ENCODE measurements at places on chromosomes 11 and 22.
A peak's percentile ranks its signal among the peaks of the same experiment; 100 is the strongest.

- no peak for DNase-seq
Observed at GRCh38 chr11:62360685-62361084, 23.4 kb downstream of the ASRGL1 start.

DNA sequence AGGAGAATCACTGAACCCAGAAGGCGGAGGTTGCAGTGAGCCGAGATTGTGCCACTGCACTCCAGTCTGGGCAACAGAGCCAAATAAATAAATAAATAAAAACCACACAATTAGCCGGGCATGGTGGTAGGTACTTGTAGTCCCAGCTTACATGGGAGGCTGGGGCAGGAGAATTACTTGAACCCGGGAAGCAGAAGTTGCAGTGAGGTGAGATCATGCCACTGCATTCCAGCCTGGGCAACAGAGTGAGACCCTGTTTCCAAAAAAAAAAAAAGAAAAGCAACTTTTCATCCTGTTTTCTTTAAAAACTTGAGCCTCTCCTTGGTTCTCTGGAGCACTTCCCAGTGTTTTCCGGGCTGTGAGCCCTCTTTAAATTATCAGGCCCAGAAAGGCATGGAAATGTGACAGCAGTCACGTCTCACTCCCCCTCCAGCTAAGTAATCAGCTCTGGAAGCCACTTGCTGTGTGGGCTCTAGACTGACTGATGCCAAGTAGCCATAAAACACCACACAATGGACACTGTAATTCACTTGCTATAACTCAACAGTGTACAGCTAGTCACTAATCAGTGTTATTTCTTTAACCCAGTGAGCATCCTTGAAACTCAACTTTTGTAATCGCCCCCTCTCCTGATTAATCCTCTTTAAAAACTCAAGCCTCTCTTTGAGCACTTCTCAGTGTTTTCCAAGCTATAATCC lies 13.0 kb upstream of the MCHR1 start:
- DNase-seq: no peak

DNA sequence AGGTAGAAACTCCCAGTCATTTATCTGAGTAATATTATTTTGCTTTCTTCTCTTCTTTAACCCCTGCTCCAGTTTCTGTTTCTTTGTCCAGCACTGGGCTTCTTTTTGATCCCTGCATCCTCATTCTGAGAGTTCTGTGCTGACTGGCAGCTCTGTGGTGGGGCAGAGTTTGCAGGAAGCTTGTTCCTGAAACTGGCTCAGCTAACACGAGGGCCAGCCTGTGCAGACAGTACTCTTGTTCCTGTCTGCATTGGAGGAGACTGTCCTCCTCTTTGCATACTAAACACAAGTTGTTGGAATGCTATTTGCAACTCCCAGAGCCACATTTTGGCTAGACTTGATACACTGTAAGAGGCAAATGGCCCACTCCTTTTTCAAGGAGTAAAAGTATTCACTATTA lies 93.1 kb upstream of the HORMAD2 start:
- no peak for DNase-seq

- DNase-seq: no peak
Observed at GRCh38 chr11:3340025-3340424, 38.9 kb downstream of the ZNF195 start.

GRCh38 chr11:11782532-11783110 lies 59.2 kb upstream of the USP47 start:
- DNase-seq: no peak

DNA sequence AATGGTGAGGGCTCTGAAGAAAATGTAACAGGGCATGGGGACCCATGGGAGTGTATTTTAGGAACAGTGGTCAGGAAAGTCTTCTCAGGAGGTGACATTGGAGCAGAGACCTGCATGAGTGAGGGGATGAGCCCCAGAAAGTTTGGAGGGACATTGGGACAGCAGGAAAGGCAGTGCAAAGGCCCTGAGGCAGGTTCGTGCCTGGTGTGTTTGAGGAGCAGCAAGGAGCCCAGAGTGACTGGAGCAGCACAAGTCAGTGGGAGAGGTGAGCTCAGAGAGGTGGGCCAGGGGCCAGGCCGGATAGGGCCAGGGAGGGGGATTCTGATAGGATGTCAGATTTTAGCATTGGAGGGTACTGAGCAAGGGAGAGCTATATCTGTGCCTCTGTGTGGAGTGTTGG lies 80.0 kb upstream of the CRYBB3 start:
- DNase-seq: no peak

DNA sequence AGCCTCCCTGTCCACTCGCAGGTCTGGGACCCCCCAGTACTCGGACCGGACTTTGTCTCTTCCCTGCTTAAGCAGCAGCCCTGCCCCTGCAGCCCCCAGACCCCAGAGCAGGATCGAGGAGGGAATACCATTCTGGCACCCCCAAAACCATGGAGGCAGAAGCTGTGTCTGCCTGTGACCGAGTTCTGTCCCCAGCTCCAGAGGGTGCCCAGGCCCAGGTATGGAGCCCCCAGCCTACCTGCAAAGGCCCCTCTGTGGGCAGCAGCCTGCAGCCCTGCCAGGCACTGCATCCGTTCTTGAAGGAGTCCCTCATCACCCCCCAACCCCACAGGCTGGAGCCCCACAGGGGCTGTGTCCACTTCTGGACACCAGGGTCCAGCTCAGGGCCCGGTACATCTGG lies 163.8 kb downstream of the BRD1 start:
- DNase-seq: no peak

- DNase-seq: no peak
Observed at GRCh38 chr22:42645938-42646568, 3.1 kb downstream of the CYB5R3 start.

DNA sequence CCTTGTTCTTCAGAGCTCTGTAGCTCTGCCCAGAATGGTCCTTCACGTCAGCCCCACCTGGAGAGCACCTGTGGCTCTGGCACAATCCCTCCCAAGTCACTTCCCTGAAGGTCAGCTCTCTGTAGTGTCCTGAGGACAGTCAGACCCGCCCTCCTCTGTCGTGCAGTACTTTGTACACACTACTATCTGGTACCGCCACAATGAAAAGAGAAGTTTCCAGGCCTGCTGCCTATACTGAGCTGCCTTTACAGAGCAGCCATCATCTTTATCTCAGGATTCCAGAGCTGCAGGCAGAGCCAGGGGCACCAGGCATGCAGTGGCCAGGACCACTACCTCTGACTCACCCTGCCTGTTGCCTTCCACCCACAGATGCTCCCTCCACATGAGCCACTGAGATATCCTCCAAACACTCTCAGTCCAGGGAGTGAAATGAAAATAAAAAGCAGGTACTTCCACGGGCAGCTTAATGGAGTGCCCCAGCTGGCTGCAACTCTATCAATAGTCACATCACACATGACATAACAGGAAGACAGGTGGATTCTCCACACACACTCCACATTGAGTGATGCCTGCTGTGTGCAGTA lies 7.3 kb downstream of the PACSIN2 start:
- DNase-seq: no peak

DNA sequence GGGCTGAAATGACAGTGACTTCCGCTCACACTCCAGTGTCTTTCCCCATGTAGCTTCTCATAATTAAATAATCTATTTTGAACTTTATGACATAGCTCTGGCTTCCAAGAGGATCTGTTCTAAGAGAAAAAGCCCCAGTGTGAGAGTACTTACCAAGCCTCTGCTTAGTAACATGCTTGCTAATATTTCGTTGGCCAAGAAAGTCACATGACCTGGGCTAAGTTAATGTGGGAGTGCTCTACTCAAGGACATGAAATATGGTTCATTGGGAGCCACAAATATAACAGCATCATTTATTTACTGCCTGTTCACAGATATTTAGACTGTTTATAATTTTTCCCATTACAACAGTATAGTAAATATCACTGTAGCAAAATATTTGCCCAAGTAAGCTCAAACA lies 42.5 kb downstream of the CCDC73 start:
- DNase-seq: no peak

GRCh38 chr11:33214767-33215166 lies 42.4 kb upstream of the HIPK3 start:
- no peak for DNase-seq

DNA sequence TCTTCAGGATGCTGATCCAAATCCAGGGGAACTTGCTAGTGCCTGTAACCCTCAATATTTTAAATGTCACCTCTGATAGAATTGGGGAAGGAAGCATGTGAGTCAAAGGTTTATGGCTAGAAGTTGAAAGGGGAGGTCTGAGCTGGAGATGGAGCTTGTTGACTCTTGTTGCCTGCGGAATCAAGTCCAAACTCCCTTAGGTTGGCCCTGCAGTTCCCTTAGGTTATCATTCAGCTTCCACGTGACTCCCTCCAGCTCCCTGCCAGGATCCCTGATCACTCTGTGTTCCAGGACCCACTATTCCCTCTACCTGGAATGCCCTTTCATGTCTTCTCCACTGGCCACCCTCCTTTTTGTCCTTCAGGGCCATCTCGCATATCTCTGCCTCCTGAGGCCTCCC lies 26.2 kb upstream of the LIPT2 start:
- no peak for DNase-seq

DNA sequence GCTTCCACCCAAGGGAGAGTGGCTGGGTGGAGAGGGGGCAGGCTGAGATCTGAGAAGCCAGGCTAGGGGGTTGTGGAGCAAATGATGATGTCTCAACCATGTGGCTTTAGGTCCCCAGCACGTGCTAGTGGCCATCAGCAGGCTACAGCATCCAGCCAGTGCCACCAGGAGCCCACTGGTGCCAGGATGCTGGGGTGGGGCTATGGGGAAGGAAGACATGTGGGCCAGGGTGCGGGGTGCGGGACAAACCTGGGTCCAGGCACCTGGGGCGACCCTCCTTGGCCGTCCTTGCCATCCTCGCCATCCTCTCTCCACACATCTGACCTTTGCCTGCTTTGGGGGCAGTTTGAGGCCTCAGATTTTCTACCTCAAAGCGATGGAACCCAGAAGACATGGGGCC lies 104.3 kb downstream of the KCNQ1 start:
- no peak for DNase-seq

DNA sequence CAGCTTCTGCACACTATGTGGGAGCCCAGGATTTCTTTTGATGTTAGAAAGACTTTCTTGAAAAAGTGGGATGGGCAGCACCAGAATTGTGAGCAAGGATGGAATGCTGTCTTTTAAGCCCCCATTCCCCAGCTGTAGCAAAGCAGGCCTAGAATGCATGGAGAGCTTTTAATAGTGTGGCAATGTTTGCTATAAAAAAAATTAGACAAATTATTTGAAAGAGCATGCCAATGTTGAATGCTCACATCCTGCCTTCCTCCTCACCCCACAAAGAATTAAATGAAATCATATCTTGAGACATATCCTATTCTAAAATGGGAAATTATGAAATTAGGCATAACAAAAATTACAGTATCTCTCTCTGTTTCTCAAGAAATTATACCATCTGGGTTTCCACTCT lies 154.7 kb downstream of the C11orf91 start:
- DNase-seq: no peak

- no peak for DNase-seq
Observed at GRCh38 chr11:8775734-8776133, 93.1 kb downstream of the RPL27A start.

- DNase-seq: no peak
Observed at GRCh38 chr11:63510360-63511047, 4.6 kb downstream of the LGALS12 start.

- no peak for DNase-seq
Observed at GRCh38 chr11:88212300-88212699, 37.1 kb upstream of the RAB38 start.

- DNase-seq: no peak
Observed at GRCh38 chr11:100757646-100758045, 70.6 kb downstream of the ARHGAP42 start.

GRCh38 chr11:100908746-100909145 lies 220.9 kb downstream of the PGR start:
- DNase-seq: no peak

- DNase-seq: no peak
Observed at GRCh38 chr11:129281471-129282415, 89.6 kb upstream of the ARHGAP32 start.

DNA sequence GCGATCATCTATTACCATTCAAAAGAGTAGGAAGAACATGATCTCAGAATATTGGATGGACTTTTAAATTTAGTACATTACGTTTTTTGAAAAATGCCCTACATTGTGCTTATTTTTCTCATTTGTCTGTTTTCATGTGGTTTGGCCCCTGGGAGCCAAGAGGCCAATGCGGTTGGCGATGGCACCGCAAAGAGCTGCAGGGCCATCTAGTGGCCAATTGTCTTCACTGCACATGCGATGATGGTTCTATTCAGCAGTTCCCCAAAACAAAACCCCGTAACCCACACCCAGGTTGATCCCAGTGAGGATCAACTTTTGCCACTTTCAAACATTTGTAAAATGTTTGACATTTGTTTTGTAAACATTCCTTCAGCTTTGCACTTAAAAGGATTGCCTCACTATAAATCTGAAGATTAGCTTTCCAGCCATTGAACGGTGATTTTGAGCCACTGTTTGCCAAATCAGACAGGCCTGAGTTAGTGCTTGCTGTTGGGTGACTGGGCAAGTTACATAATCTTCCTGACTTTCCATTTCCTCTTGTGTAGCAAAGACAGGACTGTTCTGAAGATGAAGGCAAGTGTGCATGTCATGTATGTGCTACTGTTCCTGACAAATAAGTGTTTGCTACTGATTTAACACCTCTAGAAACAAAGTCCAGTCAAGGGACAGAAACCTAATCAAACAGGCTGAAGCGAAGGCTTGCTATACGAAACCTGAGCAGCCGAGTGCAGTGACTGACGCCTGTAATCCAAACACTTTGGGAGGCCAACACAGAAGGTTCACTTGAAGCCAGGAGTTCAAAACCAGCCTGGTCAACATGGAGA lies 29.2 kb upstream of the XBP1 start:
- DNase-seq: peak; percentile 88

- no peak for DNase-seq
Observed at GRCh38 chr11:69102732-69103615, 52.8 kb upstream of the SMIM38 start.

- no peak for DNase-seq
Observed at GRCh38 chr22:39898997-39899396, 1.9 kb upstream of the GRAP2 start.

- DNase-seq: peak; percentile 37
Observed at GRCh38 chr11:124799348-124800225, 619 bp downstream of the MSANTD2 start.

DNA sequence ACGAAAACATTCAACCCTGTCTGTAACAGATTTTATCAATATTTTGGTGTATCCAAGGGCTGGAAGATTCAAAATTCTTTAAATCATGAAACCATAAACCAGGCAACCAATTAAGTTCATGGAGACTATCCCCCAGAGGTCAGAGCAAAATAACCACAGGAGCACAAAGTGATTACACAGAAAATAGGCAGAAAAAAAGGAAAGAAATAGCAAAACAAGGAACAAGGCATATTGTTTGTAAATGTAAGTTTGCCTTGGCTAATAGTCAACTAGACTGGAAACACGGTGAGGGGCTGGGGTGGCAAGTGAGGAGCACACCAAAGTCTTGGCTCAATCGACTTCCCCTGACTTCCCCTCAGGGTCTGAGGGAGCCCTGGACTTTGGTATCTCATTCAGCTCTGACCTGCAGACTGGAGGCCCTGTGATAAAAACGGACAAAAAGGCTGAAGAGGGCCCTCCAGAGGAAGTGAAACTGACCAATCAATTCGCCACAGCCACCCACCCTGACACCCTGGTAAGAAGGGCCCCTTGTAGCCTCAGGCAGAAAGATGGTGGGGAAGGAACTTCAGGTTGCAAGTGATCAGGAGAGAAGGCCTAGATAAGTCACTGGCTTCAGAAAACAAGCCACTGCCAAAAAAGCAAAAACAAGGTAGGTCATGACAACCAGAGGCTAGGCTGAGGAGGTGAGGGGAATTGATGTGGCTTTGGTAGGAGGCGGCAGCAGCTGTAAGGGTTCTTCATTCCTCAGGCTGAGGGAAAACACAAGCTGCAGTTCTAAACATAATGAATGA lies 1.8 kb downstream of the SIK3 start:
- peak; percentile 69 for DNase-seq
